Spleen (tissue), 13 donors: ENCODE measurements at places on chromosomes 13 and 19.
A peak's percentile ranks its signal among the peaks of the same experiment; 100 is the strongest.

- DNase-seq, result peak; percentile 84
These were observed 1.0 kb downstream of the MBOAT7 start for GRCh38 chr19:54188215-54188871.

DNA sequence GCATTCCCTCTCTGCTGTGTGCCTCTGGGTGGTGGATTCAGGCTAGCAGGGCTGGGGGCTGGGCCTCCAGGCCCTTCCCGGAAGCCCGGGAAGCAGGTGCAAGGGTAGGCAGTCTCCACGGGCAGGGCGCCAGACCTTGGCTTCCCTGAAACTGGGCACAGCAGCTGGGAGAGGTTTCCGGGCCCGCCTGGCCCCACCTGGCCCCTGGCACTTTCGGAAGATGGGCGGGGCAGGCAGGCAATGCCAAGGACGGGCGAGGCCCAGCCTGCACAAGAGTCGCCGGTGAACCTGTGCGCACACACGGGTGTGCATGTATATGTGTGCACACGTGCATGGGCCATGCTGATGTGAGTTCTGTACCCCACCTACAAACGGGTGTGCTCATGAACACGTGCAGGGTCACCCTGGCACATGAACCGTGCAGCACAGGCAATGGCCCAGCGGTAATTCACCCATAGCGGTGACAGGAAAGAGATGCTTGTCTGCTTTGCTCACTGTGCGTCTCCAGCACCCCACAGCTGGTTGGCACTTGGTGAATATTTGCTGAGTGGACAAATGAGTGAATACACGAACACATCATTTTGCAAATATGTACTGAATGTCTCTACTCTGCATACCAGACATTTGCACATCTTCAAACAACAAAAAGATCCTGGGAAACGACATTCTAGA, 15.3 kb downstream of the GADD45B start:
- peak; percentile 88 for DNase-seq

- peak; percentile 96 for DNase-seq
These were observed 4.5 kb upstream of the IL12RB1 start for GRCh38 chr19:18091217-18091608.

- DNase-seq, result no peak
These were observed 205.5 kb downstream of the NALCN start for GRCh38 chr13:101210774-101211173.

DNA sequence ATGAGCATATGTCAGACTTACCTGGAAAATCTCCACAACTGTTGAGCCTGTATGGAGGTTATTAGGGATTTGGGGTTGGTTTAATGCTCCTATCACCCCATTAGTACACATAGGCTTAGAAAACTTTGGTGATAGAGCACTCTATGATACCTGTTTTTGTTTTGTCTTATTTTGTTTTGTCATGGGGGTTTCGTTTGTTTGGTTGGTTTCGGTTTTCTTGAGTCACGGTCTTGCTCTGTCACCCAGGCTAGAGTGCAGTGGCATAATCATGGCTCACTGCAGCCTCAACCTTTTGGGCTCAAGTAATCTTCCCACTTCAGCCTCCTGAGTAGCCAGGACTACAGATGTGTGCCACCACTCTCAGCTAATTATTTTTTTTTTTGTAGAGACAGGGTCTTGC, 70.0 kb downstream of the MZT1 start:
- no peak for DNase-seq

DNA sequence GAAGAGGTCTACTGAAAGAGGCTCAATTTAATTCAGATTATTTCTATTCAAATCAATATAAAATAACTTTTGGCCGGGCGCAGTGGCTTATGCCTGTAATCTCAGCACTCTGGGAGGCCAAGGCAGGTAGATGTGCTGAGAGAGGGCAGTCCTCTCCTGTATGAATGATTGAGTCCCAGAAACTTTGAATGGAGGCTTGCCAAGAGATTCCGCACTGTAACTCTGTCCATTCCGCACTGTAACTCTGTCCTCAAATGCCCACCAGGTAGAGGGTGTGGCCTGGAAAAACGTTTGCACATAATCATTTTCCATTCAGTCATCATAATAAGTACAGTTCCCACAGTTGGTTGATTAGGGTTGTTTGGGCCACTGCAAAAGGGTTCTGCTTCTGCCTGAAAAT, 274.7 kb upstream of the SOX21 start:
- DNase-seq, result no peak

- no peak for DNase-seq
These were observed 52.0 kb downstream of the SLC7A1 start for GRCh38 chr13:29543230-29544215.

DNA sequence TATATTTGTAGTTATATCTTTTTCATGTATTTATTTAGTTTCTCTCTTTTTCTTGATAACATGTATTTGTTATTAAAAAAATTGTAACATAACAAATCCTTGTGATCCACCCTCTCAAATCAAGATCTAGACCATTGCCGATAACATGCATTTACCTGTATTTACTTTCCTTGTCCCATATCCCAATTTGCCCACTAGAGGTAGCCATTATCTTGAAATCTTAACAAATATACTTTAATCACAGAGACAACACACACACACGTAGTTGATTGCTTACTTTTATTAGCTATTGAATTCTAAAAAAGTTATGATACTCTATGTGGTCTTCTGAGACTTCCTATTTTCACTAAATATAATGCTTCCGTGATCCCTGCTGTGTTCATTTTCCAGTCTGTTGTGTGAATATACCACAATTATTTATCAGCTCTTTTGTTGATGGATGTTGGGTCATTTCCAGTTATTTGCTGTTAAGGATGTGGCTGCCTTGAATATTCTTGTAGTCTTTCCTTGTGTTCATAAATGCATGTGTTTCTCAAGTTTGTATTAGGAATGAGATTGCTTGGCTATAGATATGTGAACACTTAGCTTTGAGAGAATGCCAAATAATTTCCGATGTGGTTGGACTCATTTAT, 31.3 kb upstream of the ZMYM2 start:
- no peak for DNase-seq

GRCh38 chr13:103883698-103884097, 817.5 kb upstream of the SLC10A2 start:
- no peak for DNase-seq

GRCh38 chr13:53142306-53142705, 113.7 kb downstream of the OLFM4 start:
- DNase-seq, result no peak

- no peak for DNase-seq
These were observed 1.4 kb upstream of the MIR17HG start for GRCh38 chr13:91346062-91346461.
